Activated CD4-positive, alpha-beta T cell treated with anti-CD3 and anti-CD28 coated beads, Interleukin-2, amount 10 ng/mL, durations not matched to agents 24 days and 14 days (primary cell): ENCODE measurements at places on chromosomes 11 and 22.

- no peak overlapping the region for H3K4me3 ChIP-seq
- H3K27ac ChIP-seq, result no peak overlapping the region
- no peaks in the 10 kb centered on the region for H3K4me1 ChIP-seq
- no peaks in the 10 kb centered on the region for H3K27me3 ChIP-seq
- DNase-seq, result no peak
Measured at GRCh38 chr11:115065830-115066664, 387.7 kb downstream of the NXPE2 start.

DNA sequence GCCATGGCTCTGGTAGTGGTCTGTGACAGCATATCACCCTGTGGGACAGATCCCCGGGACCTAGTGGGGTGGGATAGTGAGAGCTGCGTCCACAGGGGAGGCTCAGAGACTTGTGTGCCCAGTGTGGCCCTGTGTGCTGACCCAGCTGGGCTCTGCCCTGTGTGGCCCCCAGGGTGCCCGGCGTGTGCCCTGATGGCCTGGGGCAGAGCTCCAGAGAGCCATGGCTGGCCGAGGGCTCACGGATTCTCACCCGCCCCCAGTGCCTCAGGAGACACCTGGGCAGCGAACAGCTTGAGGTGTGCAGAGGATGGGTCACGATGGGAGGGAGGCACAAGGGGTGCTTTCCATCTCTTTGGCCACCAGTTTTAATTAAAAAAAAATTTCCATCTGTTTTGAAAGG is 11.8 kb downstream of the LRP5 start:
- H3K27ac ChIP-seq, result no peak overlapping the region
- H3K4me1 ChIP-seq, result peaks cover 17% of the 10 kb centered on the region
- no peak for DNase-seq
- no peaks in the 10 kb centered on the region for H3K27me3 ChIP-seq

DNA sequence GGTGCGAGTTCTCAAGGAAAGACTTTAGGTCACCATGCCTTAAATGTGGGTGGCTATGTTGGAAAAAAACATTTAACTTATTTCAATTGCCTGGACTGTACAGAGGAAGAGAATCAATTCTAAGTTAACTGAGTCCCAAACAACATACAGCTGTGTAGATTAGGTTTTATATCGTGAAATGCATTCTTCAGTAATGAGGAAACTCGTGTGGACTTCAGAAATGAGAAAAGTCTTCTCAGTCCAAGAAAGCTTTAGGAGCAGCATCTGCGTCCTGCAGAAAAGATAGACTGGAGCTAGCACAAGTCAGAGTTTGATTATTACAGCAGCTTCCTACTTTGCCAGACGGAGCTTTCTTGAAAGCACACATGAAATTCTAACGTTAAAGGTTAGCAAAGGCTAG is 673.0 kb downstream of the OPCML start:
- no peaks in the 10 kb centered on the region for H3K4me1 ChIP-seq
- H3K27me3 ChIP-seq, result no peaks in the 10 kb centered on the region
- H3K4me3 ChIP-seq, result no peak overlapping the region

- H3K36me3 ChIP-seq, result no peaks in the 10 kb centered on the region
- no peak overlapping the region for H3K27ac ChIP-seq
- no peak overlapping the region for H3K4me3 ChIP-seq
- H3K4me1 ChIP-seq, result no peaks in the 10 kb centered on the region
Measured at GRCh38 chr11:65726660-65727059, 6.1 kb upstream of the RNASEH2C start.

- no peak overlapping the region for H3K4me3 ChIP-seq
- H3K27me3 ChIP-seq, result no peaks in the 10 kb centered on the region
- no peak overlapping the region for H3K27ac ChIP-seq
Measured at GRCh38 chr22:30001459-30001858, 78.8 kb upstream of the HORMAD2 start.

GRCh38 chr11:68160100-68160695 is 39.0 kb upstream of the CHKA start:
- no peak overlapping the region for H3K27ac ChIP-seq
- H3K27me3 ChIP-seq, result no peaks in the 10 kb centered on the region
- DNase-seq, result no peak
- H3K4me1 ChIP-seq, result no peaks in the 10 kb centered on the region

DNA sequence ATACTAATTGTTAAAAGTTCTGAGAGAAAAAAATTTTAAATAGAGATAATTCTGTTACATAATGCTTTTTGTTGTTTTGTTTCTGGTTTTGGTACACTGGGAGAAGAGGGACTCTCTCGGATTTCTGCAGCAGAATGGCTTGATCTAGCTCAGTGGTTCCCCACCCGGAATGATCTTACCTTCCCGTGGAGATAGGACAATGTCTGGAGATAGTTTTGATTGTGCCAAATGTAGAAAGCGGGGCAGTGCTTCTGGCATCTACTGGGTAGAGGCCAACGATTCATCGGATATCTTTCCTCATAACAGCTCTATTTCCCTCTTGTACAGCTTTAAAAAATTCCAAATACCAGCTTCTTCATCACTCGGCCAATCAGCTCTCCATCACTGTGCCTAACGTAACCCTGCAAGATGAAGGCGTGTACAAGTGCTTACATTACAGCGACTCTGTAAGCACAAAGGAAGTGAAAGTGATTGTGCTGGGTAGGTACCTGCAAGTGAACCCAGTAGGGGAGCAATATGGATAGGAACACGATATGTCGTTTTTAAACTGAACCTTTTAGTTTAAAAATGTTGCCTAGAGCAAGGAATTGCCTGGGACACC is 13.2 kb downstream of the CRTAM start:
- peak overlapping the region; percentile 42 for H3K27ac ChIP-seq
- peaks cover 34% of the 10 kb centered on the region for H3K4me1 ChIP-seq
- H3K27me3 ChIP-seq, result peaks cover 2% of the 10 kb centered on the region

GRCh38 chr11:44568331-44568657 is 2.8 kb downstream of the CD82 start:
- no peak for DNase-seq
- peak overlapping the region; percentile 90 for H3K4me3 ChIP-seq
- H3K4me1 ChIP-seq, result peaks cover 61% of the 10 kb centered on the region
- peaks cover 67% of the 10 kb centered on the region for H3K36me3 ChIP-seq

GRCh38 chr11:61532134-61533038 is 23.8 kb downstream of the LRRC10B start:
- no peaks in the 10 kb centered on the region for H3K36me3 ChIP-seq
- H3K27me3 ChIP-seq, result peaks cover 2% of the 10 kb centered on the region
- peak; percentile 83 for DNase-seq
- H3K4me3 ChIP-seq, result no peak overlapping the region

GRCh38 chr22:21009638-21010425 is 5.1 kb upstream of the P2RX6 start:
- H3K36me3 ChIP-seq, result no peaks in the 10 kb centered on the region
- DNase-seq, result peak; percentile 84
- no peak overlapping the region for H3K4me3 ChIP-seq
- H3K4me1 ChIP-seq, result peaks cover 9% of the 10 kb centered on the region

GRCh38 chr11:114034956-114035355 is 24.6 kb upstream of the ZBTB16 start:
- no peak overlapping the region for H3K4me3 ChIP-seq
- DNase-seq, result no peak
- no peaks in the 10 kb centered on the region for H3K36me3 ChIP-seq
- H3K4me1 ChIP-seq, result peaks cover 2% of the 10 kb centered on the region
- H3K27ac ChIP-seq, result no peak overlapping the region
- H3K27me3 ChIP-seq, result peaks cover 34% of the 10 kb centered on the region

DNA sequence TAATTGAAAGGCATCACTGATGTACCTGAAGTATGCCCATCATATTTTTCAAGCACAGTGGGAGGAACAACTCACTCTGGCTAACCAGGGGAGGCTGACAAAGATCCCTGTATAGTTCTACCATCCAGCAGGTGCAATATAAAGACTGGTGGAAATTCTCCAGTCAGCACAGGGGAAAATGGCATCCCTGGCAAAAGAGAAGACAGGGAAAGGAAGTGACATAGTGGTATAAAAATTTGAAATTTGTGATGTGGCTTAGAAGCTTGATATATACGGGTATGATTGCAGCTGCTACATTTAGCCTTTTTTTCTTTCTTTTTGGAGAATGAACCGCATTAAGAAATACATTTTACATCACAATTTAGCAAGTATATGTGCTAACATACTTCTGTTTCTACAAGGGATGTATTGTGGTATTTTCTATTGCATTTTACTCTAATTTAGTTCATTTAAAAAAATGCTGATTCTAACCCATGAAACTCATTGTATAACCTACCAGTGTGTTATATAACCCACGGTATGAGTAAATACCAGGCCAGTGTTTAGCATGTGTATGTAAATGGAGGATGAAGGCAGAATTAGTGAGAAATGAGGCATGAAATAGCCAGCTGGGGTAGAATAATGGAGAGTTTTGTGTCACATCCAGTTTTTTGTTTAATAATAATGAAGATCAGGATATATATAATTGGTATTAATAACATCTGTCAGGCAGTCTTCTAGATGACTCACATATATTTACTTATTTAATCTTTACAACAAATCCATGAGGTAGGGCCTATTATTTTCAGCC is 186.1 kb downstream of the ARHGAP42 start:
- H3K27ac ChIP-seq, result no peak overlapping the region
- H3K4me3 ChIP-seq, result no peak overlapping the region
- no peak for DNase-seq
- no peaks in the 10 kb centered on the region for H3K36me3 ChIP-seq
- no peaks in the 10 kb centered on the region for H3K4me1 ChIP-seq
- H3K27me3 ChIP-seq, result no peaks in the 10 kb centered on the region

GRCh38 chr11:134022748-134023147 is 46.1 kb upstream of the JAM3 start:
- H3K4me3 ChIP-seq, result no peak overlapping the region
- H3K27ac ChIP-seq, result no peak overlapping the region
- peaks cover 15% of the 10 kb centered on the region for H3K27me3 ChIP-seq
- no peaks in the 10 kb centered on the region for H3K36me3 ChIP-seq

DNA sequence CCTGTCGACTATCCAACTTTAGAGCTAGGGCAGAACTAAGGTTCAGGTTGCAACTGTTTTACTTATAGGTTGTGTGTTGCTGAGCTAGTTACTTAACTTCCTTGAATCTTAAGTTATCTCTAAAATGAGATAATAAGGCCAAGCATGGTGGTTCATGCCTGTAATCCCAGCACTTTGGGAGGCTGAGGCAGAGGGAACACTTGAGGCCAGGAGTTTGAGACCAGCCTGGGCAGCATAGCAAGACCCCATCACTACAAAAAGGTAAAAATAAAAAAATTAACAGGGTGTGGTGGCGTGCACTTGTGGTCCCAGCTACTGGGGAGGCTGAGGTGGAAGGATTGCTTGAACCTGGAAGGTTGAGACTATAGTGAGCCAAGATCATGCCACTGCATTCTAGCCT is 2.1 kb downstream of the ACCS start:
- H3K36me3 ChIP-seq, result peaks cover 13% of the 10 kb centered on the region
- H3K27me3 ChIP-seq, result no peaks in the 10 kb centered on the region
- no peak overlapping the region for H3K27ac ChIP-seq
- H3K4me1 ChIP-seq, result peaks cover 22% of the 10 kb centered on the region
- H3K4me3 ChIP-seq, result no peak overlapping the region

- H3K36me3 ChIP-seq, result peaks cover 14% of the 10 kb centered on the region
- H3K27me3 ChIP-seq, result no peaks in the 10 kb centered on the region
- peak; percentile 86 for DNase-seq
Measured at GRCh38 chr22:46739094-46739870, 1.2 kb upstream of the CERK start.

GRCh38 chr11:69915501-69916250 is 96.5 kb upstream of the FGF3 start:
- no peak overlapping the region for H3K27ac ChIP-seq
- no peak overlapping the region for H3K4me3 ChIP-seq
- DNase-seq, result peak; percentile 84
- H3K27me3 ChIP-seq, result peaks cover 11% of the 10 kb centered on the region

- no peaks in the 10 kb centered on the region for H3K4me1 ChIP-seq
- DNase-seq, result no peak
- H3K27me3 ChIP-seq, result peaks cover 23% of the 10 kb centered on the region
- H3K27ac ChIP-seq, result no peak overlapping the region
Measured at GRCh38 chr11:33362051-33362910, 105.1 kb downstream of the HIPK3 start.

- no peak overlapping the region for H3K27ac ChIP-seq
- no peak for DNase-seq
- peaks cover 35% of the 10 kb centered on the region for H3K4me1 ChIP-seq
- no peaks in the 10 kb centered on the region for H3K27me3 ChIP-seq
Measured at GRCh38 chr11:33060271-33060670, 20.9 kb downstream of the TCP11L1 start.

DNA sequence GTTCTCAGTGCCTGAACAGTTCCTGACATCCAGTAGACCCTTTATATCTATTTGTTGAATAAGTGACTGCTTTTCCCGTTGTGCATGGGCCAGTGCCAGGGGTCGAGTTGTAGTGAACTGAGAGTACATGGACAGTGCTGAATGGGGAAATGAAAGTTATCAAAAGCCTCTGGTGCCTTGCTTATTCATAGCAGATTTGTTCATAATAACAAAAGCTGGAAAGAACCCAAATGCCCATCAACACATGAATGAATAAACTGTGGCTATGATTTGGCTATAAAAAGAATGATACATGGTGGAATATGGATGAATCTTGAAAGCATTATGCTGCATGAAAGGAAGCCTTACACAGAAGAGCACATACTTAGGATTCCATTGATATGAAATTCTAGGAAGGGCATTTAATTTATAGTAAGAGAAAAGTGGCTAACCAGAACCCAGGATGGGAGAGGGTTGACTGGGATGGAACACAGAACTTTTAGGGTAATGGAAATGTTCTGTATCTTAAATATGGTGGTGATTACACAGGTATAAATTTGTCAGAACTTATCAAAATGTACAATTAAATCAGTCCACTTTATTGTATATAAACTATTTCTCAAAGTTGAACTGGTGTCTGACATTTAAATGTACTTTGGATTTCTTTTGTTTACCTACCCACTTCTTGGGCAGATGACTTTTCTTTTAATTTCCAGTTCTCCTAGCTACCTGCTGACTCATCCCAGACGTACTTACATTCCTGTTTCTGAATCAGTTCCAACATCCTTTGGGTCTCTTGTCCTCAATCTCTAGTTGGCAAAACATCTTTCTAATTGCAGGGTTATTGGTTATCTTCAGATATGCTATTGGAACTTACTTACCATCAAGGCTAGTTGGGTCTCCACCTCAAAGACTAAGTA is 42.8 kb downstream of the PACS1 start:
- peak overlapping the region; percentile 84 for H3K27ac ChIP-seq
- H3K4me1 ChIP-seq, result peaks cover 71% of the 10 kb centered on the region
- DNase-seq, result no peak
- H3K36me3 ChIP-seq, result peaks cover 2% of the 10 kb centered on the region

GRCh38 chr22:40638261-40638660 is 1.7 kb upstream of the MRTFA start:
- peaks cover 22% of the 10 kb centered on the region for H3K4me1 ChIP-seq
- H3K27me3 ChIP-seq, result no peaks in the 10 kb centered on the region
- peaks cover 3% of the 10 kb centered on the region for H3K36me3 ChIP-seq

GRCh38 chr11:114058026-114058706 is 1.3 kb upstream of the ZBTB16 start:
- peaks cover 75% of the 10 kb centered on the region for H3K27me3 ChIP-seq
- peak overlapping the region; percentile 22 for H3K4me3 ChIP-seq
- no peaks in the 10 kb centered on the region for H3K36me3 ChIP-seq
- DNase-seq, result no peak
- H3K4me1 ChIP-seq, result peaks cover 7% of the 10 kb centered on the region
